ENCODE measurements at places on chromosomes 3 and 15.

DNA sequence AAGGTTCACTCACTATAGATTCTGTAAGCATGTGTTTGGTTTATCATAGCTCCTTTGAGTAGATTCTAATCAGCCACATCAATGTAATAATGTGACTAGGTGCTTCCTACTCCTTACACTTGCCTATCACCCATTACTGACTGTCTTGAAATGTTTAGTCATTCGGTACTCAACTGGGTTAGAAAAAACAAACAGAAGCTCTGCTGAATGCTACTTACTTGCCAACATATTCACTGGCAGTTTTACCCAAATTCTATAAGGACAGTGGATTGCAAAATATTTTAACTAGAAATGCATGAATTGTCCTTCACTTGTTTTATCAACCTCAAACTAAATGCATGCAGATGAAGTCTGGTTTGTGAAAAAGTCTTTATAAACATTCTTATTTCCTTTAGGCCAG is 352.1 kb upstream of the ALCAM start:
- no peak for DNase-seq

GRCh38 chr15:82847703-82848102 is 38.3 kb downstream of the WHAMM start:
- no peak for DNase-seq

DNA sequence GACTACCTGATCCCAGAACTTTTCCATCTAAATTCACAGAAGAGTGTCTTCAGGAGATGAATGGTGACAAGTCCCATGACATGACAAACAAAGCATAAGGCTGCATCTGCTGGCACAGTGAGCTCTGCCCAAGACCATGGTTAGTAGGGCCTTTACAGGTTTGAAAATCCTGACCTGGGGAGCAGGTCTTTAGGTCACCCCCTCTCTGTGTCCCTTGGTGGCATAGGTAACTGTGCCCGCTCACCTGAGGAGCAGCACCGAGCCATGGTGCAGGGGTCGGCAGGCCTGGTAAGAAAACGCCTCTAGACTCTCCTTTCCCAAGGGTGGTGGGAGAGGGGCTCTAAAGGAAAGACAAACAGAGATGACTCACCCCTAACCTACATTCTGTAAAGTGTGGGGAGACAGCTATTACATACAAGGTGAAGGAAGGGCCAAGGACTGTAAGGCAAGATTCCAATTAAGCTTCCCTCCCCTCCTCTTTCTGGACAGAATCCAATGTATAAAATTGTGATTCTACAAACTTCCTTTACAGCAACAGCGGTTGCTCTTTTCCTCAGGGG is 74.0 kb downstream of the SATB1 start:
- no peak for DNase-seq

DNA sequence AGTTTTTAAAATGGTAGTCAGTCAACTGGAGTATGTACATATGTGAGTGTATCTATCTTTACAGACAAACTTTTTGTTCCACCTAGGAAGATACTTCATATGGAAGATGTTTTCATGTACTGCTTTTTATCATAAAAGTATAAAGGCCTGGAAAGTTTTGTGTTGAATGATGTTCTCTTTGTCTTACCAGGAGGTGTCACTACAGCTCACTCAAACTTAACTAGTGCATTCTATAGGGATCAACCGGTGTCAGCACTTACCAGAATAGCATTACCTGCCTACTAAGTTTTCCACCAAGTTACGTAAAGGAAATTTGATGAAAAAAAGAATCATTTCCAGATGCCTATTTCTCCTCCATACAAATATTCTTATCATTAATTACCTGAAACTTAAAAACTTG is 522.6 kb upstream of the SEMA6D start:
- DNase-seq = no peak

DNA sequence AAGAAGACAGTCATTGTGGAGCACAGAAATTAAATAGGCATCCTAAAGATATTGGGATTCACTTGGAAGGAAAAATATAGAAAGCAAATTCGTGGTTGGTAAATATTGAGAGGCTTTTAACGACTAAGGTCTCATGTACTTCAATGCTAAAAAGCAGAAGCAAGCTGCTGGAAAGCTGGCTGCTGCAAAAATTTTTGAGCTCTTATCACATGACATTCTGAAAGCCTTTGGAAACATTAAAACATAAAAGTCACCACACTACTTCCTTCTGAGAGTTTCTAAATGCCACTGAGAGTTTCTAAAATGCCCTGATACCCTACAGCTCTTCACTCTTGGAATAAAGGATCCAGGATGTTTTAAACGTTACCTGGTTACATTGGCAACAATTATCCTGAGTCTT is 39.0 kb upstream of the CBLB start:
- DNase-seq = peak; percentile 92

GRCh38 chr15:80251428-80252120 is 439 bp downstream of the CTXND1 start:
- DNase-seq = no peak

GRCh38 chr3:172914854-172915253 is 164.3 kb downstream of the ECT2 start:
- DNase-seq = no peak

- DNase-seq = no peak
Observed at GRCh38 chr15:71811752-71812735, 1.7 kb downstream of the NR2E3 start.

- DNase-seq = no peak
Observed at GRCh38 chr15:62601777-62602545, 436.9 kb upstream of the C2CD4B start.

- DNase-seq = no peak
Observed at GRCh38 chr3:8164145-8164544, 337.5 kb upstream of the LMCD1 start.

- no peak for DNase-seq
Observed at GRCh38 chr15:100628746-100629145, 26.4 kb downstream of the ASB7 start.

DNA sequence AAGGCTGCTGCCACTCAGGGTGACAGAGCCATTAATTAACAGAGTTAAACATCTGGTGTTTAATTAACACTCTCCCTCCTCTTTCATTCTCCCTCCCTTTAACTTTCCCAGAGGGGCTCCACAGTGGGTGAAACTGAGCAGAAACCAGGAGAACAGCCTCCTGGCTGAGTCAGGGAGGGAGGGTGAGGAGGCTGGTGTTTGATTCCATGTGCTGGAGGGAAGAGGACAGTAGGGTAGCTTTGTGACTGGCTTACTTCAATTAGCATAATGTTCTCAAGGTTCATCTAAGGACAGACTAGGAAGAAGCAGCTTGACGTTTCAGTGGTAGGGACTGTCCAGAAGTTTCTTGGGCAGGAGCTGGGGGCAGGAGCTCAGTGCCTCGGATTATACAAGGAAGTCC is 62.8 kb downstream of the SEMA5B start:
- DNase-seq = no peak

DNA sequence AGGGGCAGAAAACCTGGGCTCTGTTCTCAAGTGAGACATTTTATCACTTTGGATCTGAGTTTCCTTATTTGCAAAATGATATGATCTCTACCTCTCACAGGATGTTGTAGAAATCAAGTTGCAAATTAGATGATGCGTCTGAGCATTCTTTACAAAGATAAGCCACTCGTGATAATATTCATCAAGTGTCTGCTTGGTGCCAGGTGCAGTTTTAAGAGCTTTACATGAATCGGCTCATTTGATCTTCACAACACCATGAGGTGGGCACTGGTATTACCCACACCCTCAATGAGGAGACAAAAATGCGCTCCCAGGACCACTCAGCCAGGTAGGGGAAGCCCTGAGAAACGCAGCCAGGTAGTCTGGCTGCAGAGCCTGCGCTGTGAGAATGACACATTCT is 59.1 kb upstream of the CA12 start:
- DNase-seq = no peak

GRCh38 chr3:120218981-120219380 is 66.0 kb downstream of the GPR156 start:
- DNase-seq = no peak

DNA sequence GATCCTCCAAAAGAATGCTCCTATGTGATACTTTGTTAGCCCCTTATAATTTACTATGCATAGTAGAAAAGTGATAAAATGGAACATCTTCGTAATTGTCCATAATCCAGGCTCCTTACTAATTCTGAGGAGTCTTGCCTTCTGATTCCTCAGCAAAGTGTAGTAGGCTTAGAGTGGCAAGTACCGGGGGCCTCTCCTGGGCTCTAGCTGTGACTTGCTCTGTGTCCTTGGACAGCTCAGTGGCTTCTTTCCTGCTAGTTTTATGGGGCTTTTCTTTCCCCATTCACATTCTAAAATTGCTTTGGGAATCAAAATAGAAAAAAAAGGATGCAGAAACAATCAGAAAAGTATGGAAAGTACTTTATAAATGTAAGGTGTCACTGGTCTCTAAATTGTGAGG is 211.0 kb downstream of the RORA start:
- DNase-seq = no peak

- no peak for DNase-seq
Observed at GRCh38 chr3:127363891-127364290, 76.0 kb upstream of the PRR20G start.

DNA sequence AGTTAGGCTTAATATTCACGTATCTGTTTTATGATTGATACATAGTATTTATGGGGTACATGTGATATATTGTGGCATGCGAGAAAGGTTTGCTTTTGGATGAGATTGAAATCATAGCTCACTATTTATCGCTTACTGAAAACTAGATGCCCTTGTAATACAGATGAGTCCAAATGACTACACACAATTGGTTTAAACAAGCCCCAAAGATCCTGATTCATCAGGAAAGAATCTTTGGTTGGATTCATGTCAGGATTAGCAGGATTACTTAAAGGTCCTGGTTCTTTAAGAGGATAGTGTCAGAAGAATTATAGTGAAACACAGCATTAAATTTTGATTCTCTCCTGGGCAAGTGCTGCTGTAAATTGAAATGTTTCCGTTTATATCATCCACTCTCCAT is 18.6 kb upstream of the AADAC start:
- no peak for DNase-seq

DNA sequence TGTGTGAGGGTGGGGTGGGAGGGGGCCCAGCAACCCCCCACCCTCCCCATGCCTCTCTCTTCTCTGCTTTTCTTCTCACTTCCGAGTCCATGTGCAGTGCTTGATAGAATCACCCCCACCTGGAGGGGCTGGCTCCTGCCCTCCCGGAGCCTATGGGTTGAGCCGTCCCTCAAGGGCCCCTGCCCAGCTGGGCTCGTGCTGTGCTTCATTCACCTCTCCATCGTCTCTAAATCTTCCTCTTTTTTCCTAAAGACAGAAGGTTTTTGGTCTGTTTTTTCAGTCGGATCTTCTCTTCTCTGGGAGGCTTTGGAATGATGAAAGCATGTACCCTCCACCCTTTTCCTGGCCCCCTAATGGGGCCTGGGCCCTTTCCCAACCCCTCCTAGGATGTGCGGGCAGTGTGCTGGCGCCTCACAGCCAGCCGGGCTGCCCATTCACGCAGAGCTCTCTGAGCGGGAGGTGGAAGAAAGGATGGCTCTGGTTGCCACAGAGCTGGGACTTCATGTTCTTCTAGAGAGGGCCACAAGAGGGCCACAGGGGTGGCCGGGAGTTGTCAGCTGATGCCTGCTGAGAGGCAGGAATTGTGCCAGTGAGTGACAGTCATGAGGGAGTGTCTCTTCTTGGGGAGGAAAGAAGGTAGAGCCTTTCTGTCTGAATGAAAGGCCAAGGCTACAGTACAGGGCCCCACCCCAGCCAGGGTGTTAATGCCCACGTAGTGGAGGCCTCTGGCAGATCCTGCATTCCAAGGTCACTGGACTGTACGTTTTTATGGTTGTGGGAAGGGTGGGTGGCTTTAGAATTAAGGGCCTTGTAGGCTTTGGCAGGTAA is 8.1 kb downstream of the FAM131A start:
- peak; percentile 82 for DNase-seq

DNA sequence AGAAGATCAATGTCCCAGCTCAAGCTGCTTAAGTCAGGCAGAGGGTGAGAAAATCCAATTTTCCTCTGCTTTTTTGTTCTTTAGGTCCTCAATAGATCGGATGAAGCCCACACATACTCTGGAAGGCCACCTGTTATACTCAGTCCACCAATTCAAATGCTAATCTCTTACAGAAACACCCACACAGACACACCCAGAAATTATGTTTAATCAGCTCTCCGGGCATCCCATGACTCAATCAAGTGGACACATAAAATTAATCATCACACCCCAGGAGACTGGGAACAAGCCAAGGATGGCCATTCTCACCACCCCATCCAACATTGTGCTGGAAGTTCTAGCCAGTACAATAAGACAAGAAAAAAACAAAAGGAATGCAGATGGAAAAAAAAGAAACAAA is 67.8 kb upstream of the SLC24A5 start:
- no peak for DNase-seq

DNA sequence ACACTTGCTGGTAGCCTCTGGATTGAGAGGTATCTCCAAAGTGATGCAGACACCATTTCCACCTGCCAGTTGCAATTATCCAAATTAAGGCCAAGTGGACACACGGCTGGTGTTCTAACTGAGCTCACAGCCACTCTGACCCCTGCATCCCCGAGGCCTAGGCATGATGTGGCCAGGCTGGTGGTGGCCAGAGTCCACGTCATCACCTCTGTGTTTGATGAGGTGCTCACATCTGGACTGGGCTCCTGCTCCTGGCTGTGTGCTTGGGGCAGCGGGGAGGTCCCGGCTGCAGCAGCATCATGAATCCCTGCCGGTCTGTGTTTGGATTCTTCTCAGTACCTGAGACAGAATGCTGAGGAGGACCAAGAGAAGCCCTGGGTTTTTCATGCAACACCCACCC is 4.9 kb downstream of the OXTR start:
- DNase-seq = no peak

DNA sequence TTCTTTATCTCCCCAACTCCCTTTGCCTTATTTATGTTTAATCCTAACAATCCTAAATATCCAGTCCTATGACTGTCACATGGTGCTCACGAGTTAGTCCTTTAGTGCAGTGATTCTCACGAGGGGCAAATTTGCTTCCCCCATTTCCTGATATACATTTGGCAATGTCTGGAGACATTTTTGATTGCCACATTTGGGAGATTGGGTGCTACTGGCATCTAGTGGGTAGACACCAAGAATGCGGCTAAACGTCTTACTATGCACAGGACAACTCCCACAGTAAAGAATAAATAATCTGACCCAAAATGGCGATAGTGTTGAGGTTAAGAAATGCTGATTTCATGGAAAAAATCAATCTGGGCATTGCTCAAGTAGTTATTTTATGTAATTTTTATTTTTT is 466.5 kb downstream of the ROBO2 start:
- DNase-seq = no peak

GRCh38 chr3:112675943-112676535 is 35.1 kb upstream of the CCDC80 start:
- DNase-seq = peak; percentile 51

- no peak for DNase-seq
Observed at GRCh38 chr3:10503217-10503796, 2.1 kb downstream of the ATP2B2 start.

GRCh38 chr15:29819979-29820378 is 2.3 kb downstream of the TJP1 start:
- no peak for DNase-seq

DNA sequence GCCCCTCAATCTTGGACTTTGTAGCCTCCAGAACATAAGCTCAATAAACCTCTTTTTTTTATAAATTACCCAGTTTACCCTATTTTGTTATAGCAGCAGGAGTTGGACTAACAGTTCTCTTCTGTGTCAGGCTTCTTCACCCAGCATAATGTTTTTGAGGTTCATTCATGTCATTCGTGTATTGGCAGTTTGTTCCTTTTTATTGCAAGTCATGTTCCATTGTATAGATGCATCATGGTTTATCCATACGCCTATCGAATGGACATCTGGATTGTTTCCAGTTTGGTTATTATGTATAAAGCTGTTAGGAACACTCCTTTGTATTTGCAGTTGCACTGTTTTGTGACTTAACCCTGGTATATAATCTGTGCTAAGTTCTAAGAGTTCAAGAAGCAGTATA is 39.8 kb downstream of the NR1D2 start:
- DNase-seq = no peak
